ENCODE measurements at places on chromosomes 3 and 15.

GRCh38 chr3:156132313-156132712 lies 11.9 kb downstream of the KCNAB1 start:
- no peak for DNase-seq

DNA sequence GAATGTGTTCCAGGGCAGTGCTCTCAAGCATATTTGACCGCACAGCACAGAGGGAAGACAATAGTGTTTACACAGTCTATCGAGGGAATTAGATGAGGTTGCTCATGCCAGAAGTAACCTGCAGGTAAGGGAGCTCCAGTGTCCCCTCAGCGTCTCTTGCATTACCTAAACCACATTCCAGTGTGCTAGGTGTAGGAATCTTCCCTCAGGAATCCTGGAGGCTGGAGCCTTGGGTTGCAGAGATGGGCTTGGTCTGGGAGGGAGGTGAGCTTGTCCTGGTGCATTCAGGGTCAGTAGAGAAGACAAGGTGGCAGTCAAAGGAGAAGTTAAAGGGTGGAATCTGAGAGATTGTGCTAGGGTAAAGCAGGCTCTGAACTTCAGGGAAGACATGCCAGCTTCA lies 56.3 kb downstream of the SOX14 start:
- DNase-seq: no peak

DNA sequence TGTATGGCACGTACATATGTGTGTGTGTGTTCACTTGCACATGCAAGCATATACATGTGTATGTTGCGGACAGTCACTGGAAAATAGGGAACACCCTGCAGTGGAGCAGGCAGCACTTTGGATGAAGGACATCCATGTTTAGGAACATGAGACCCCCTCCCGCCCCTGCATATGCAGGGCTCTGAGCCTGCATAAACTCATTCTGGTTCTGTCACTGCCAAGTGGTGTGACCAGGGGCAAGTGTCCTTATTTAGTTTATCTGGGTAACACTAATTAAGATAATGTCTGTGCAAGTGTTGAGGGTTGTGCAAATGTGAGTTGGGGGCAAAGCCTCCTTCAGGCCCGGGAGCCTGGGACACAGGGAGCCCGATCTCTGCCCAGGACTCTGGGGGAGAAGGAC lies 105.7 kb downstream of the CORO2B start:
- no peak for DNase-seq

- DNase-seq: no peak
These were observed 808 bp downstream of the RBM6 start for GRCh38 chr3:49940667-49941249.

GRCh38 chr3:42143440-42143839 lies 52.3 kb downstream of the TRAK1 start:
- DNase-seq: no peak

GRCh38 chr15:101536875-101537405 lies 47.4 kb upstream of the PCSK6 start:
- no peak for DNase-seq

DNA sequence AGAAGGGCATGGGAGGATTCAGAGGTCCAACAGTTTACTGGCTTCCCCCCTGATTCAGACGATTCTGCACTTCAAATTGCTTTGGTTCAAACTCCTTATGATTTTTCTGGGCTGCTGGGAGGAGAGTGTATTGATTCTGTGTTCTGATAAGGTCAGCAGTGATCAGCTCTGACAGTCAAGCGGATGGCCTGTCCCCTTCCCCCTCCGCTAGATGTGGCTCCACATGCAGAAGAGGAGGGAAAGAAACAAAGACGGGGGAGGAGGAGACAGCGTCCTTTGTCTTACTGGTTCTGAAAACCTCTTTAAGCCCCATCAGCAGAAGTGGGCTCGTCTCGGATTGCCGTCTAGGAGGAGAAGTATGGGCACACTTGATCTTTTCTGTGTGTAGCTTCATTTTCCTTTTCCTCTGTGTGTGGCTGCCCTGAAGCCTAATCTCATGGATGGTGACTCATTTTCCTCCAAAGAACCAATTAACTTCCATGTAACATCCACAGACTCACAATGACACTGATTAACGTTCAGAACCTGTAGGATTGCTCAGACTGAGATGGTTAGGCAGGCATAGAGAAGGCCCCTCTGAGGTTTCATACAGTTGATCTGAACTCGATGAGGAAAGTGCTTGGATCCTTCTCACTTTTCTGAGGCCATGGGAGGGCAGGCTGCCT lies 162.4 kb upstream of the PPP2R3A start:
- DNase-seq: no peak

DNA sequence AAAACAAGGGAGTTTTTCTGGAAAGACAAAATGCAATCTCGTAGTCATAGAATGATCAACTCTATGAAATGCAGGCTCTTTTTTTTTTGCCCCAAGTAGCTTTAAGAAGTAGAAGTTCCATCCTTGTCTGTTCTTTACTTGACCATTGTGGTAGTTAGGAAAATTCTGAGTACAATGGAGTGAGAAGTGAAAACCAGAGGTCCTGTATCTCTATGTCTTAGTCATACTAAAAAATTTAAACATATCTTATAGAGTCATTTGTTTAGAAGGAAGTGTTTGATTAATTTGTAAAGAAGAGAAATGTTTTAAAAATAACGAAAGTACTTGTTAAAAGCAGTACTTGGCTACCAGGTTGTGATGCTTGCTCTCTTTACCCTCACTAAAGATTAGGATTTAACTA lies 52.4 kb downstream of the PRKCI start:
- no peak for DNase-seq

DNA sequence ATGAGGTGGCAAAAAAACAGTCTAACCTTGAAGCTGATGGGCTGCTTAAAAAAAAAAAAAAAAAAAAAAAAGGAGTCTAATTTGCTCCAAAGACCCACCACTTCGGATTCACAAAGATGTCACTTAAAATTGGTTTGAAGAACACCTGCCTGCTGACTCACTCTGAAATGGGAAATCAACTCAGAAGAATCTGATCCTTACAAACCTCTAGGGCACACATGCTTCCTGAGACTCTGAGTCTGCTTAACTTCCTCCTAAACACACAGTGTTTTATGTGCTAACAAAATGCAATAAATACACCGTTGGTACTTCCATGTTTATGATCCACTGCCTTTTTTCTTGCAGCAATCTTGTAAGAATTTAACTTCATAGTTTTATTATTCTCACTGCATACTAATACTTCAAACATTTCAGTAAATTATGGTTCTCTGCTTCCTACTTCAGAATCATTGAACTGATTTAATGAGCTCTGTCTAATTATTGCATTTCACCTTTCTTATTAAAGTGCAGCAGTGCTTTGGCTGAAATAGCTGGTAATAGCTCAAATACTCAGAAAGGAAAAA lies 73.0 kb upstream of the FRMD4B start:
- no peak for DNase-seq

DNA sequence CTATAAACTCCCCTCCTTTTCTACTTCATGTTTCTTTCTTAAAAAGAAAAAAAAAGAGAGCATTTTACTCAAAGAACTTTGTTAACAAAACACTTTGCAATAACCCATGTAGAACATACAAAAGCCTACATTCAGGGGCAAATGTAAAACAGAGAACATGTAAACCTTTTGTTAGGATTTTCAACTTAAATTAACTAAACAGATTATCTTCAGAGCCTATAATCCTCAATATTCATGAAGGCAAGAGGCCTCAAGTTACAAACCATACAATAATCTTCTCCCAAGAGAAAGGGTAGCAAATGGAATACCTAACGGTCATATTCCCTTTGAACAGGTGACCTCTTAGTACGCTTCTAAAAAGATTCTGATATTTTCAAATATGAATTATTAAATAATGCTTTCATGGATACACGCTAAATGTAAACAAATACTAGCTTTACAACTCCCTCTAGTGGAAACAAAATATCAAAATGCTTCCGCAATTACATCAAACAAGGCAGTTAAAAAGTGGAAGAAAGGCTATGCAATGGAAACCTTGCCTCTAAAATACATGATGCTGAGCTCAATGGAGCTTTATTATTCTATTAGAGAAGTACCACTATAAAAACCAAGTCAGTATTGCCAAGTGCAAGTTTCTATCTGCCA lies 9.9 kb downstream of the CEP152 start:
- DNase-seq: no peak

DNA sequence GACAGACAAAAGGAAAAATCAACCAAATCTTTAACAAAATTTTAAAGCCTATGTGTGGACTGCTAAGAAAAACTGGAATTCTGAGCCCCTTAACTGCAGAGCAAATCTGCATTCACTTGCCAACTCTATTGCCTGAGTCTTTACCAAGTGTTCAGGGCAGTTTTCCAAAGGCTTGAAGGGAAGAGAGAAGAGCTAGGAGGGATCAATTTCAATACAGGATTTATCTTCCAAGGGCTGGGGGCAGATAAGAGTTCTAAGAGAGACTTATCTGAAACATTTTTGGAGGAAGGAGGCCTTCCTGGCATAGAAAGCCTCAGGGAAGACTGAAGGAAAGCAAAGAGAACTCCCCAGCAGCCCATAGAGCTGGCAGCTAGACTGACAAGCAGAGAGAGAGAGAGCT lies 31.4 kb upstream of the LSAMP start:
- no peak for DNase-seq

- DNase-seq: no peak
These were observed 8.3 kb upstream of the SEMA7A start for GRCh38 chr15:74442063-74442462.

GRCh38 chr15:88266170-88266569 lies 9.6 kb upstream of the NTRK3 start:
- no peak for DNase-seq

- DNase-seq: no peak
These were observed 436.1 kb upstream of the WNT5A start for GRCh38 chr3:55923207-55923606.

- no peak for DNase-seq
These were observed 962.3 kb downstream of the EPHA3 start for GRCh38 chr3:90069748-90070147.

GRCh38 chr15:76184650-76185035 lies 124.9 kb downstream of the TMEM266 start:
- DNase-seq: no peak

DNA sequence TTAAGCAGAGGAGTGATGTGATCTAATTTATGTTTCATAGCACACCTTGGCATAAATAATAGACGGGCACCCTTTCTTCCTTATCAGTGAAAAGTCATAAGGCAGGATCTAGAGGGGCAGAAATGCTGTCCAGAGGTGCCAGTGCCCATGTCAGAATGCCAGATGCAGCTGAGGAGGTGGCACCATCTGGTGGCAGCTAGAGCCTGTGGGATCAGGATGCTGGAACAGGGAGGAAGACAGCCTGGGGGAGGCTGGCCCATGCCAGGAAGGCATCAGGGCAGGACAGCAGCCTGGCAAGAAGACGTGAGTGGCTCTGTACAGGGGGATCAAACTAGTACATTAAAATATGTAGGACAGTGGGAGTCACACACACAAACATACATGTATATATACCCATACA lies 16.5 kb downstream of the MYH15 start:
- peak; percentile 13 for DNase-seq

- DNase-seq: no peak
These were observed 543.2 kb upstream of the SGO1 start for GRCh38 chr3:20729185-20729584.

DNA sequence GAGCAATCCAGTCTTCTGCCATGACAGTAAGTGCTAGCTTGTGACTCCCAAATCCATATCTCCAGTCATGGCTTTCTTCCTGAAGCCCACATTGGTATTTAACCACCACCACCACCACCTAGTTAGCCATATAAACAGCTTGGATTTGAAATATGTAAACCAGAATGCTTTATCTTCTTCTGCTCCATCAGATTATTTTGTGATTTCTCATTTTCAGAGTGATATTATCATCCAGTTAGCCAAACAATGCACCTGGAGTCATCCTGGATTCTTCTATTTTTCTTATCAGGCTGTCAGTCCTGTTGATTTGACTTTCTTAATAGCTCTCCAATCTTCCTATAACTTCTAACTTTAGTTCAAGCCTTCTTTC lies 124.3 kb upstream of the PTX3 start:
- DNase-seq: no peak

GRCh38 chr3:194936659-194937058 lies 251.0 kb downstream of the FAM43A start:
- DNase-seq: no peak

- DNase-seq: no peak
These were observed 41.5 kb downstream of the MUC4 start for GRCh38 chr3:195770081-195770840.

GRCh38 chr3:25171897-25172296 lies 256.2 kb upstream of the RARB start:
- DNase-seq: no peak

DNA sequence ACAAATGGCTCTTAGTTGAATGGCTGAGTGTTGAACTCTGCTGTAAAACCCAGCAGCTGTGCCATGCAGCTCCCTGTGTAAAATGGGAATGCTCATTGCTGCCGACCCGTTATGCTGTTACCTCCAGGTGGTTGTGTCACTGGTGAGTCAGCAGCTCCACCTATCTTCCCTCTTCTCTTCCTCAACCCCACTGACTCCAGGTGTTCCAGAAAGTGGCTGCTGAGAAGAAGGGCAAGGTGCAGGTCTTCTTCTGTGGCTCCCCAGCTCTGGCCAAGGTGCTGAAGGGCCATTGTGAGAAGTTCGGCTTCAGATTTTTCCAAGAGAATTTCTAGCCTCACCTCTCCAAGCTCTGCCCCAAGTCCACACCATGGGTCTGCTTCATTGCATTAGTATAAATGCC lies 41.9 kb downstream of the NOX5 start:
- DNase-seq: no peak

GRCh38 chr15:83643201-83643600 lies 10.7 kb upstream of the ADAMTSL3 start:
- no peak for DNase-seq

DNA sequence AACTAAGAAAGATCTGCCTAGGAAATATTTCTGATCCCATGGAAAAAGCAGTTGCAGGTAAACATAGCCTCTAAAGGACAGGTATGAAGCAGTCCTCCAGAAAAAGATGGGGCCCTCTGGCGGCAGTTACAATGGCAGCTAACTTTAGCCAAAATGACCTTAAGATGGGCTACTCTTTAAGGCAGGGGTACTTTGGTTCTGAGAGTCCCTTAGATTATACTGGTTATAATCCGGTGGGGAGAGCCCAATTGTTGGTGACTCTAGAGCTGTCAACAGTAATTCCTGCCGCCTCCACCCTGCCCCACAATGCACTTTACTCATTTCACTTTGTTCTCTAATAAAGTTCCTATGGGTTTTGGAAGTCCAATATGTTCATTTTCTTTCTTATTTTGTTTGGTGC lies 412.8 kb upstream of the WNT5A start:
- DNase-seq: no peak

DNA sequence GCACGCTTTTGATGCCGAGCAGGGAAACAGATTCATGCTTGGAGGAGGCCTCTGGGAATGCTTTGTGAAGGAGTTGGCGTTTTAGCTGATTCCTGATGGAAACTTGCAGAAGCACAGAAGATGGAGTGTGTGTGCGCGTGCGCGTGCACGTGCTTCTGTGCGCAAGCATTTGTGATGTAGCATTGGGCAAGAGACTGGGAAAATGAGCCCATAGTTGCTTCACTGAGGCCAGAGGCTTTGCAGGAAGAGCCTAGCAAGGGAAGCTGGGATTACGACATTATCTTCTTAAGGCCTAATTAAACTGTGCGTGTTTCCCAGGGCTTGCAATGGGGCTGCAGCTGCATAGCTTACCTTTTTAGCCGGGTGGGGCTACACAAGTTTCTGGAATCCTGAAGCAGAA lies 18.1 kb upstream of the AGBL1 start:
- no peak for DNase-seq

GRCh38 chr3:18189282-18190050 lies 235.7 kb downstream of the SATB1 start:
- DNase-seq: peak; percentile 24

Data from DND-41 (cell line).